ENCODE measurements at places on chromosomes 12 and 14.
A peak's percentile ranks its signal among the peaks of the same experiment; 100 is the strongest.

DNA sequence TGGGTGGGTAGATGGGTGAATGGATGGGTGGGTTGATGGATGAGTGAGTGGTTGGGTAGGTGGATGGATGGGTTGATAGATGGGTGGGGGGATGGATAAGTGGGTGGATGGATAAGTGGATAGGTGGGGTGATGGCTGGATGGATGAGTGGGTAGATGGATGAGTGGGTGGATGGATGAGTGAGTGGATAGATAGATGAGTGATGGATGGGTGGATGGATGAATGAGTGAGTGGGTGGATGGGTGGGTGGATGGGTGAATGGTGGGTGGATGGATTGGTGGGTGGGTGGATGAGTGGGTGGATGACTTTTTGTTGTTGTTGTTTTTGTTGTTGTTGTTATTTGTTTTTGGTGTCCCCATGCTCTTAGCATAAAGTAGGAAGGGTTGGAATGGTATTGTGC is 45.5 kb downstream of the TBX5 start:
- DNase-seq: no peak

DNA sequence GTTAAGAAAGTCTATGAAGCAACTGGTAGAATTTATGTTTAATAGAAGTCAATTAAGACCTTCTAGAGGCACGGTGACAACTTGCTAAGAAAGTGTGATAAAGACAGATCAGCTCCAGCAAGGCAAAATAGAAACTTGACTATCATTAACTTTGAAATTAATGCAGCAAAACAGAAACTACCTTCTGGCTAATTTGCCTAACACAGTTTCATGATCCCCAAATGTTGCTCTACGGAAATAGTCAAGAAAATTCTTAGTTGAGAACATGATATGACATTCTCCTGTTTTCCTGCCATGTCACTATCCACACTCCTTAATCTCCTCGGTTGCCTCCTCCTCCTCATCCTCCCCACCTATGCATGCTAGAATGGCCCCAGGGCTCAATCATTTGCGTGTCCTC is 4.2 kb downstream of the DENND5B start:
- no peak for DNase-seq

GRCh38 chr12:110316861-110317260 is 35.8 kb downstream of the ATP2A2 start:
- DNase-seq: peak; percentile 15

- no peak for DNase-seq
These were observed 7.0 kb downstream of the COL2A1 start for GRCh38 chr12:47997321-47997720.

DNA sequence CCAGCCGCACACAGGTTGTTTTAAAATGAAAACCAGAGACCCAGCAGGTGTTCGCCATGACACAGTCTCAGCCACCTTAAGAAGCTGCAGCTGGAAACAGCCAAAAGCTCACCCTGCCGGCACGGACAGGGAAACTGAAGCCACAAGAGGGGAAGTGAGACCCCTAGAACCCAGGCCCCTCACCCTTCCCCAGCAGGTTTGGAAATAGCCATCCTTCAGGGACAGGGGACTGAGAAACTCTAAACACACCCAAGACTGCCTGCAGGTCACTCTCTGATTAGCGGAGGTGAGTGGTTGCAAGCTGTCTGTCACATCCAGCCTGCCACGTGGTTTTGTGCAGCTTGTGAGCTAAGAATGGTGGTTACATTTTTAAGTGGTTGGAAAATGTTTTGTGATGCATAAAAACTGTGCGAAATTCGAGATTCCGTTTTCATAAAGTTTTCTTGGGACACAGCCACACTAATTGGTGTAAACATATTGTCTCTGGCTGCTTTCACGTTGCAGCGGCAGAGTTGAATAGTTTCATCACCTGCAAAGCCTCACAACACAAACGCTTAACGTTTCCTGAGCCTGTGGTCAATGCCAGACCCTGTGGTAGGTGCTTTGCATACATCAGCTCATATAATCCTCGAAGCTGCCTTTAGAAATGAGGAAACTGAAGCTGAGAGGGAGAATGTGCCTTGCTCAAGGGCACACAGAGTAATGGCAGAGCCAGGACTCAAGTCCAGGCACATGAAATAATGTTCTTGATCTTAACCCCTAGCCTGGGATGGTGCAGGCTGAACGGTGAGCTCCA is 1.7 kb upstream of the SELPLG start:
- no peak for DNase-seq

- no peak for DNase-seq
These were observed 310.3 kb downstream of the TMEM121 start for GRCh38 chr14:105836730-105837129.

- peak; percentile 54 for DNase-seq
These were observed at the start of gene C12orf42 for GRCh38 chr12:103495469-103496456. C12orf42 (minus strand) TSS chr12:103495968; CDS start chr12:103478426, 17,542 bp downstream.

DNA sequence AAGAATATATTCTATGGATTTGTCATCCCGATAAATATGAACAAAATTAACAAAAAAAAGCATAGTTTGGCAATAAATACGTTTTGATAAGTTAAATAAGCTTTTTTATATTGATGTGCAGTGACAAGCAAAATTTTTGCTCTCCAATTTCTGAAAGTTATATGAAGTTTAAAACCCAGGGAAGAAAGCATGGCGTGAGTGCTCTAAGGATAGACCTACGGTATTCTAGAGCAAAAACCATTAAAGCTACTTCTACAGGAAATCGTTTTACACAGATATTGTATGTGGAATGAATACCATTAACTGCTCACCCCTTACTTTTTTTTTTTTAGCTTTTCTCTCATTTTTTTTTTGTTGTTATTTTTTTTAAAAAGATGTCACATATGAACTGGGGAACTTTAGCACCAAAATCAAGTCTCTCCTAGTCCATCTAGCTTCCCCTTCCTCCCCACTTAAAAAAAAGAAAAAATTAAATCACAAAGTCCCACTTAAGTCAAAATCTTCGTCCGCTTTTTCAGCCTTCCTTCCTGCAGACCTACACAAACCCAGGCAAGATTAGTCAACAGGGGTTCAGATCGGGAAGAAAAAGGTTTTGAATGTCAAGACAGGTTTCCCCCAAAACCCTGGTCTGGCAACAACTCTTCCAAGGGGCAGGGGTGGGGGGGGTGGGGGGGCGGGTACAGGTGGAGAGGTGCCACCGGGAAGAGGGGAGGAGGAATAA is 4.4 kb downstream of the ZFP36L1 start:
- DNase-seq: peak; percentile 80

- DNase-seq: no peak
These were observed 417.6 kb downstream of the NAV3 start for GRCh38 chr12:78248321-78248720.

- no peak for DNase-seq
These were observed 261.7 kb upstream of the SSTR1 start for GRCh38 chr14:37945959-37946358.

DNA sequence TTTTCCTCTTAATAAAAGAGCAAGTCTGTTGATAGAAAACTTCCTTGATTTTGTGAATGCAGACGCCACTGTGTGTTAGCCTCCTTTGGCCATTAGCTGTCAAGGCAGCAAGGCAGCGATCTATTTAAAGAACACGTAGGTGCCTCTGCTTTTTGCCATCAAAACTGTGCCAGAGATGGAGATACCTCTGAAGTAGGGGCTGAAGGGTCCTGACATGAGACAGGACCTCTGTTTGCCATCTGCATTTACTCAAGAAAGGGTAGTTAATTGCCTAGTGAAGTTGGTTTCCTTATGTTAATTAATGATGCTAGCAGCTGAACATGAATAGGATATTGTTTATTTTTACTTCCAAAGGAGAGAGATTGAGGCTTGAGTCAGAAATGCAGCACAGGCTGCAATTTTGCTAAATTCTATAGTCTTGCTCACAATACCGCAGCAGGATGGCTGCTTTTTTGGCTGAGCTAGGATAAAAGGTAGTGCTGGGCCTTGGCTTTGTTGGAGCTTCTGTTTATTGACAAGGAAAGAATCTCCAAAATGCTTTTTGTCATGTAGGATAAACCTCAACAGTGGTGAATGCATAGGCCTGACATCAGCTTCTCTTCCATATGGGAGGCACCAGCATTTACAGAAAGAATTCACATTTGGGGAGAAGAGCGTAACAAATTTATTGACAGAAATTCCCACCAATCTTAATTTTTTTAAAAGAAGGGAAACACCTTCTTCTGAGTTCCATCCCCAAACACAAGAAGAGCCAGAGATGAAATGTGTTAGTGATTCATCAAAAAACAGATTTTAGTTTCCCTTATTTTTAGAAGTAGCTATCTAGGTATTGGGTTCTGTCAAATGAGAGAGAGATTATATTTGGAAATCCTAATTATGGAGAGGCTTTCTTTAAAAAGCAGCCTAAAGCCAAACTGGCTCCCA is 13.9 kb upstream of the RPH3A start:
- DNase-seq: no peak

DNA sequence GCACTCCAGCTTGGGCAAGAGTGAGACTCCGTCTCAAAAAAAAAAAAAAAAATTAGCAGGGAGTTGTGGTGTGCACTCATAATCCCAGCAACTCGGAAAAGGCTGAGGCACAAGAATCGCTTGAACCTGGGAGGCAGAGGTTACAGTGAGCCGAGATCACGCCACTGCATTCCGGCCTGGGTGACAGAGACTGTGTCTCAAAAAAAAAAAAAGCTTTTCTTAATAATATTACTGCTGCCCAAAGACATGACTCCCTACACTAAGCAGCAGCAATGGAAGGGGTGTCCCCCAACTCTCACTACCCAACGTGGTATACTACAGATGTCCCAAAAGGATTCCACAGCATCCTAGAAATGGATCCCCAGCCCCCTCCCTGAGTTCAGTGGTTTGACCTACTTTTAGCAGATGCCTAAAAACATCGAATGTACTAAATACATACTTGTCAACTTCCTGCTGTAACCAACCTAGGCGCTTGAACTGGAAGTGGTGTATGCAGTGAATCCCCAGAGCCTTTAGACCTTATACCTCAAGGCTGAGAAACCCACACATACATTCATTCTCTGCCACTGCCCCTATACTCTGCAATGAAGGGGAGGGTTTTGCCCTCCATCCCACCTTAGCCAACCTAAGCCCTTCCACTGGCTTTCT is 8.5 kb upstream of the FKBP11 start:
- DNase-seq: no peak

DNA sequence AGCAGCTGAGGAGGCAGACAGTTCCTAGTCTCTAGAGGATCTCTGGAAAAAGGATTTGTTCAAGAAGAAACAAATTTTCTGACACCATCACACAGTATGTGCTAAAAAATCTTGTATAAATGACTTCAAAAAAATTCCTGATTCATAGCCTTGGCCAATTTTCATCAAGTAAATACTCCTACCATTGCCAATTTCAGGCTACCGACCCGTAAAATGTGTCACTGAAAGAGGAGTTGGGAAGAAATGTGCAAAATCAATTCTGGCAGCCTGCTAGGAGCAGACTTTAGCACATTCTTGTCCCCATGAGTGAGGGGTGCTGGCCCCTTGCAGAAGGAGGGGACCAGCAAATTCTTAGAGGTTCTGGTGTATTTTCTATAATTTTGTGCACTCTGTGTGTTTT is 109.4 kb downstream of the TMEM30B start:
- no peak for DNase-seq

- DNase-seq: no peak
These were observed 27.7 kb upstream of the TMED10 start for GRCh38 chr14:75204116-75204515.

DNA sequence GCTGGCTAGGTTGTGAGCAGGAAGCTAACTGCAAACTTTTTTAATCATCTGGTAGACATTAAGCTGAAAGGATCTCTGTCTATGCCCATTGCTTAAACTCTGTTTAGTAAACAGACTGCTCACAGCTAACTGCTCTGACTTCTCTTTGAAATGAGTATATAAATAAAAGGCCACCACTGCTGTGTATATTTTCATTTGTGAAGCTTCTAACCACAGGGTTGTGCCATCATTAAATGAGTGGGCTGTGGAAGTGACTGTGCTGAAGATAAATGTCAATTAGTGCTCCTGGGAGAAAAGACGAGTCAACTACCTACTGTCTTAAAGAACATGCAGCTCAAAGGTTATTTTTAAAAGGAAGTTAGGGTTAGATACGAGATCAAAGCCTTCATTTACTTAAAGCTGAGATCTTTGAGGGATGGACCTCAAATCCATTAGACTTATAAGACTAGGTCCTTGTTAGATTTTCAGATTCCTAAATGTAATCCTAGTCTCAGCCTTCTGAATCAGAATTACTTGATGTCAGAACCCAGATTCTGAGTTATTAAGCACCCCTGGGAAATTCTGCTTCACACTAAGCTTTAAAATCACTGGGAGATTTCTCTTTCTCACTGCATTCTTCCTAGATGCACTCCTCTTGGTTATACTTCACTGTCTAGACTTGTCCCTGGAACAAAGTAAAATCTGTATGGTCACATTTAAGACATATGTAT is 213.1 kb upstream of the FLRT2 start:
- no peak for DNase-seq

- no peak for DNase-seq
These were observed 98.2 kb downstream of the BTG1 start for GRCh38 chr12:92047393-92047826.

DNA sequence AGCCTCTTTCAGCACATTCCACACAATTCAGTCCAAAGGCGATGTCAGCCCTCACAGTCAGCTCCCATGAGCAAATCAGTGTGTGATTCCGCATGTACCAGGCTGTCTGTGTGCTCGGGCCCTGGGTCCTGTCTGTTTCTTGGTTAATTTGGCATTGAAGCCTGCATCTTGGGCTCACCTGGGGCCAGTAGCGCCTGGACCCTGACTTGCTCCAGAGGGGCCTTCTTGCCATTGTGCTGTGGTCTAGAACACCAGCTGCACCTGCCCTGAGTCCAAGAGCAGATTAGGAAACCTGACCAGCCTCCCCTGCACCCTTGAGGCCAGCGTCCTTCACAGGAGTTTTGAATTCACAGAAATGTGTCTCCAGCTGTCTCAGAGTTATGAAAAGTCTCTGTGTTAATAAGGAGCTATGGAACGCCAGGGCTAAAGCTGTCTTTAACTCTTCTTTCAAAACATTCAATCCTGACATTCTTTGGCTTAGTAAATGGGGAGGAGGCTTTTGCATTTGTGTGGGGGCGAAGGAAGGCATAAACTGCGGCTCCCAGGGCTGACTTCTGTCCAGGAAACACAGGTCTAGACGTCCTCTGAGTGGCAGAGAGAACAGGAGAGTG is 102.2 kb downstream of the ARF6 start:
- no peak for DNase-seq

DNA sequence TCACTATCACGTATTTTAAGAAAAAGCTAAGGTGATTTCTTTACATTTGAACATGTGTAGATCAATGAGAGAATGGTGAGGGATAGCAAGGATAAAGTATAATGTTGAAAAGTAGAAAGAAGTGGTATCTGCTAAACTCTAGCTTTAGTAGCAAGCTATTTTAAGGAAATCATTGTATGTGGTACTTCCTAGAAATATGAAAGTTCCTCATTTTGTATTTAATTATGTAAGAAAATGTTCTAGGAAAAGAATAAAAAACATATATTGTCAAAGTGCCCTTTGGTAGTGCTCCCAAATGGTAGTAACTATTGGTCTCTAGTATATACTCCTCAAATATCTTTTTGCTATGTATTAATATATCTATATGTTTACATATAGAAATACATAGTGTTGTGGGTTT is 35.7 kb downstream of the RAB21 start:
- no peak for DNase-seq

GRCh38 chr12:108252523-108252922 is 86.6 kb downstream of the CMKLR1 start:
- DNase-seq: no peak

- no peak for DNase-seq
These were observed 33.9 kb downstream of the CCDC177 start for GRCh38 chr14:69540654-69541335.
